CD4-positive, alpha-beta T cell treated with Interleukin-21 for 1 hour (primary cell): ENCODE measurements at places on chromosomes 7 and 10.
A peak's percentile ranks its signal among the peaks of the same experiment; 100 is the strongest.

DNA sequence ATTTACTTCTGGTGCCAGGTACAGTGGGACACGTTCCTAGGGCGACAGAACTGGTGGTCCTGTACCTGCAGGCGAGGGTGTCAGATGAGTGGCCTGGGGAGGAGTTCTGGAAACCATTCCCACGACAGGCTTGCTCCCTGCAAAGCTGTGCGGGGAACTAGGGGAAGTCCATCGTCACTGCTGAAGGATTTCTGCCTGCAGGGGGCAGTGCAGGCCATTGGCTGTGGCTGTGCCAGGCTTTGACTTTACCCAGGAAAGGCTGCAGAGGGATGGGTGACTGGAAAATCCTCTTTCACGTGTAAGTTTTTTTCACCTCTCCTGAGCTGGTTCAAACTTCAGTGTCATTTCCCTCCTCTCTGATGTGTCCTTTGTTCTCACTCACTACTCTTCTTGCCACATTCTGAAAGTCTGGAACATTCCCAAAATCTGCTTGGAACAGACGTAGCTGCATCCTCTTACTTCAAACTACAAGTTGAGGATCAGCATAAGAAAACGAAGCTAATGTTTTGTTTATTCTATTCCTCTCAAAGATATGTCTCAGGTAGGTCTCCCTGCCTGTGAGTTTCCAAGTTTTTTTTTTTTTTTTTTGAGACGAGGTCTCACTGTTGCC is 126.5 kb downstream of the SH2D4B start:
- DNase-seq = peak; percentile 28

GRCh38 chr7:3482147-3482921 is 181.3 kb downstream of the SDK1 start:
- DNase-seq = no peak

- DNase-seq = no peak
Measured at GRCh38 chr7:50863053-50863452, 80.4 kb upstream of the GRB10 start.

DNA sequence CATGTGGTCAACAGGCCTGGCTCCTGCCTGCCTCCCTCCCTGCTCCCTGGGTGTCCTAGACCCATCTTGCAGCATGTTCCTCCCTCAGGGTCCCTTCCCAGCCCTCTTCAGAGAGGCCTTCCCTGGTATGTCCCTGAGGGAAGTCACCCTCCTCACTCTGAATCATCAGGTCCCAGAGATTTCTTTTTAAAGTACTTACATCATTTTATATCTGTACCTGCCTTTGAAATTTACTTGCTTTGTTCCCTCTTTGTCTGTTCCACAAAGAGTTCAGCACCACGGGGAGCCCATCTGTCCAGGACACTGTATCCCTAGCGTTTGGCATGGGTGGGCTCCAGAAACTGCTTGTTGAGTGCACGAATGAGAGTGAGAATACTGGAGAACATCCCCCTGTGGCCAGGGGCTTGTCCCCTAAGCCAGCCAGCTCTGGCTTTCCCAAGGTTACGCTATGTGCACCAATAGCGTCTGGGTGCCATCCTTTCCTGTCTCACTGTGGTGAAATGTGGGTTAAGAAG is 50.6 kb upstream of the IGFBP3 start:
- DNase-seq = no peak

DNA sequence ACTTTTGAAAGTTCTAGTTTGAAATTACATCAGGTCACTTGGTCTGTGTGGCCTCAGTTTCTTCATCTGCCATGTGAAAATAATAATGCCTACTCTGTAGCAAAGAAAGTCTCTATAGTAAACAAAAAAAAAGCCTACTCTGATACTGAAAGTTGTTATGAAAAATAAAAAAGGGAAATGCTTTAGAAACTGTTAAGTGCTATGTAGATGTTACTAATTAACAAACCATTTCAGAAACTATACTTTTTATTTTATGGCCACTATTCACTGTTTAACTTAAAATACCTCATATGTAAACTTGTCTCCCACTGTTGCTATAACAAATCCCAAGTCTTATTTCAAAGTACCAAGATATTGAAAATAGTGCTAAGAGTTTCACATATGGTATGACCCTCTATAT is 50.6 kb downstream of the CFTR start:
- no peak for DNase-seq

GRCh38 chr7:137962875-137963507 is 38.9 kb downstream of the CREB3L2 start:
- DNase-seq = no peak

DNA sequence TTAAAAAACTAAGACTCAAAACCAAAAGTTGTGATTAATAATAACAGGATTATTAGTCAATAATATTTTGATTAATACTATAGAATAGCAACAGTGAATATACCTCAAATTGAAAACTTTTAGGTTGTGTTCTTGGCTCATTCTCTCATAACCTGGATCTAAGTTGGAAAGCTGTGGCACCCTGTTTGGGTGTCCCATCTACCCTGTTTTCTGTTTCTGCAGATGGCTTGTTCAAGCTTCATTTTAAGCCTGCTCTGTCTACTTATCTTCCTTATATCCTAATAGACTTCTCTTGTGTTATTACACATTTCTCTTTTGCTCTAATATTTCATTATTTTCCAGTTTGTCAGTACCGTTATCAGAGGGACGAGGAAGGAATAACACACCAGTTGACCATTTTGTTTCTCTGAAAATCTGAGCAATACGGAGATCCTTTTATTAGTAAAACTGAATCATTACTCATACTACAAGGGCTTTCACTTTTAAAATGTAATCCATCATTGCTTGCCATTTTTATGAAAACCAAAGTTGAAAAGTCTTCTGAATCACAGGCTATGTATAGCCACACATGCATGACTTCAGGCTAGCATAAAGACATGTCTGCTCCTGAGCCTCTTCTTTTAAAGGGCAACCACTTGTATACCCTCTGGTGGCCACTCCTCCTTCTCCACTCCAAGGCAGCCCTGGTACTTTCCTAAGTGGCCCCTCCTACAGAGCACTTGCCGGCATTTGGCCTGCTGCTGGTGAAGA is 22.3 kb downstream of the COX15 start:
- no peak for DNase-seq

DNA sequence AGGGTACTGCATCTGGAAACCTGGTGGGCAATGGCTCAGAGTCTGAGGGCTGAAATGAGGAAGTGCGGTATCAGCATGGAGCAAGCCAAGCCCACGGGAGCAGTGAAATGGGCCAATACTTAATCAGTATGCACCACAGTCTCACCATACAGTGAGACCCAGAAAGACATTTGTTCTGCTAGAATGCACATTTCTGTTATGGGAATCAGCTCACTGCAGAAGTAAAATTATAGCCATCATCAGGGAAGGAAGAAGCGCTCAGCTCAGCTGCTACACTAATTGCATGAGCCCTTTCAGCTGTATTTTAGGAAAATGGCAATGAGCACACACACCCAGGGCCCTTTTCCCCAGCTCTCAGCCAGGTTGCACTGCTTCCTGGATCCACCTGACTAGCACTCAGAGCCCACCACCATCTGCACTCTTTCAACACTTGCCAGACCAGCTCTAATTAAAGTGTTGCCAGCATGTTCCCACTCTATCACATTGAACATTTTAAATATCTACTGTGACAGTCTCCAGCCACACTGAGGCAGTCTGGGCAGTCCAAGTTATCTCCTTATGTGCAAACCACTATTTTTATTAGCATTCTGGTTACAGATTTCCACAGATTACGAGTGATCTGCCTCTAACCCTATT is 44.2 kb upstream of the PIK3AP1 start:
- no peak for DNase-seq

DNA sequence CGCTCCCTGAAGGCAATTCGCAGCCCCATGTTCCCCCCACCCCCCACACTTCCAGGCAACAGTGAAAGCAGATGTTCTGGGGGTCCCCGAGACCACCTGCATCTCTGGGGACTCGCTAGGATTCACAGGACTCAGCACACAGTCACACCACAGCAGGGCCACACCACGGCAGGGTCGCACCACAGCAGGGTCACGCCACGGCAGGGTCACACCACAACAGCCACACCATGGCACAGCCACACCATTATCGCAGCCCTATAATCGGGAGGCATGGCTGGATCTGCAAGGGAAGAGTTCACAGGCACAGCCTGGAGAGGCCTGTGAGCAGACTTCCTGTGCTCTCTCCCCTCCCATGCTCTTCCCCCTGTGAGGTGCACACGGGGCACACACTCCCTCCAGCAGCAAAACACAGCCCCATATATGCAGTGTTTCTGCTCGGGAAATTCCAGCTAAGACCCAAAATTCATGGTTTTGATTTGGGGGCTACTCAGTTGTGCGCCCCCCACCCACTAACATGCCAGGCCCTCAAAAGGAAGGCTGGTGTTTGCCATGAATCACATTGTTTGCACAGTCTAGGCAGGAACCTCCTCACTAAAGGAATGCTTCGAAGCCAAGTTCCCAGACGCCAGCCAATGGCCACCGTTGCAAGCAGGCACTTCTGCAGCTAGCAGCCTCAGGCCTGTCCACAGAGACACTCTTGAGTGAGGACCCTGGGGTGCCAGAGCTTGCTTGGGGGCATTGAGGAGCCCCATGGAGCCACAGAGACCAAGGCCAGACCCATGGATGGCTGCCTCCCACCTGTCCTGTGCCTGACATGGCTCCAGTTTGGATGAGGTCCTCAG is 7.0 kb upstream of the DPYSL4 start:
- DNase-seq = no peak

DNA sequence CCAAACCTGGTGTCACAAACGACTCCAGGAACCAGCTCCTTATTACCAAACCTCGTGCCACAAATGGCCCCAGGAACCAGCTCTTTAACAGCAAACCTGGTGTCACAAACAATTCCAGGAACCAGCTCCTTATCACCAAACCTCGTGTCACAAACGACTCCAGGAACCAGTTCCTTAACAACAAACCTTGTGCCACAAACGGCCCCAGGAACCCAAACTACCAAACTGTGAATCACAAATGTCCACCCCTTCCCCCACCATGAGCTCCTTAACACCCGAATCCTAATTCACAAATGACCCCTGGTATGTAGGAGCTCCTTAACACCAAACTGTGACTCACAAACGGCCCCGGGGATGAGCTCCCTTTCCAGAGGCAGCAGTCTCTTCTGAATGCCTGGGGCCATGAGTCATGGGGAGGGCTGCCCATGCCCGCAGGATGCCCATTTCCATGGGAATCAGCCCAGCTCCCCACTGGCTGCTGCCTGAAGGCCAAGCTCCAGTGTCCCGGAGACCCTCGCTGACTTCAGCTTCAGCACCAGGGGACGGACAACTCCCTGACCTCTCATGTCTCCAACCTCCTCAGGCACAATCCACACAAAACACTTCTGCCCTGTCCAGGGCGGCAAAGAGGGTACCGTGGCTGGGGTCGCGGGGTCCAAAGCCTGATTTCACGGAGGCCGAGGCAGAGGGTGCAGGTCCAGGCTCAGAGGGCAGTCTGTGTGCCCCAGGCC is 213.1 kb downstream of the ELFN1 start:
- DNase-seq = no peak

- no peak for DNase-seq
Measured at GRCh38 chr7:4151926-4152549, 530.1 kb upstream of the FOXK1 start.

- no peak for DNase-seq
Measured at GRCh38 chr7:30474893-30475292, 3.7 kb downstream of the NOD1 start.

- DNase-seq = no peak
Measured at GRCh38 chr10:86648704-86649427, 5.5 kb upstream of the OPN4 start.

DNA sequence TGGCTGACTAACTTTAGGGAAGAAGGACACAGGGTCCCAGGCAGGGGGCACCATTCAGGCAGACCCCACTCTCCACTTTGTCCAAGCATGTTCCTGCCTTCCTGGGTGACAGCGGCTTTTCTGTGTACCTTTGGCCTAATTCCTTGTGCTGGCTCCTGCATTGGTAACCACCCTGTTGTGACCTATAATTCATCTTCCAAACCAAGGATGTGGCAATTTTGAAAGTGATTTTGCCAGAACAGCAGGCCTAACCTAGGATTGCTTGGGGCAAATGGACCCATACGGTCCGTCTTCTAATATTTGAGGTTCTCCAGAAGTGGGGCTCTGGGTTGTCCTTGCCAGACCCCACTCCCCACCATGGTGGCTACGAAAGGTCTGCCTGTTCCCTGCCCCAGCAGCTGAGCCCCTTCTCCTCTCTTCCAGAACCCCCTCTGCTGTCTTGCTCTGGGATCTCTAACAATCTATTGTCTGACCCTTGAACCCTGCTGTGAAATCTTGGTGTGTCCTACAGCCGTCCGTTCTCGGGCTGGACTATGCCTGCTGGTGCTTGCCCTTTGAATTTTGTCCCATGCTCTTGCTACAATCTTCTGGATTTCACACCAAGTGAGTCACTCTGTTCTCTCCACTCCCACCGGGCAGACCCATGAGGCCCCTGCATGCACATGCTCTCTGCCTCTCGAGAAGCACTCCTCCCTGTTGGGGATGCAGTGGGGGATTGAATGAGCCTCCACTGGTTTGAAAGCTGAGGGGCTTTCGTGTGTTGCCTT is 316.0 kb downstream of the CXCL12 start:
- DNase-seq = no peak

- no peak for DNase-seq
Measured at GRCh38 chr7:24323961-24324480, 40.0 kb downstream of the NPY start.

GRCh38 chr10:33631991-33632390 is 297.5 kb upstream of the NRP1 start:
- DNase-seq = no peak

- DNase-seq = no peak
Measured at GRCh38 chr10:52213321-52213752, 100.7 kb upstream of the DKK1 start.

DNA sequence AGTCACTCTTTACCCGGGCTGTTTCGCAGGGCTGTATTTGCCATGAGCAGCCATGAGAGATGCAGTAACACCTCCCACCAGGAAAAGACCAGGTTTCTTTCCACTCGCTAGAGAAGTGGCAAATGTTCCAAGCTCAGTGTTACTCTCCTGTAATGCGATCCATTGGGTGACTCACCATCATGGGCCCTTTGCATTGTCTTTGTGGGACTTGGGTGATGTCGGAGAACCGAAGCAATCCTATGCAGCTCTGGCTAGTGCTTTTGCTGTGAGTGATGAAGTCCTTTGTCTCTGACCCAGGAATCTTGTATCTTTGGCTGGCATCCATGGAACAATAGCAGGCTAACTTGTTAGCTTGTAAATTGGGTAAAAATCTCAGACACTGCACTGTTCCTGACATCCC is 40.0 kb downstream of the GHRHR start:
- no peak for DNase-seq

DNA sequence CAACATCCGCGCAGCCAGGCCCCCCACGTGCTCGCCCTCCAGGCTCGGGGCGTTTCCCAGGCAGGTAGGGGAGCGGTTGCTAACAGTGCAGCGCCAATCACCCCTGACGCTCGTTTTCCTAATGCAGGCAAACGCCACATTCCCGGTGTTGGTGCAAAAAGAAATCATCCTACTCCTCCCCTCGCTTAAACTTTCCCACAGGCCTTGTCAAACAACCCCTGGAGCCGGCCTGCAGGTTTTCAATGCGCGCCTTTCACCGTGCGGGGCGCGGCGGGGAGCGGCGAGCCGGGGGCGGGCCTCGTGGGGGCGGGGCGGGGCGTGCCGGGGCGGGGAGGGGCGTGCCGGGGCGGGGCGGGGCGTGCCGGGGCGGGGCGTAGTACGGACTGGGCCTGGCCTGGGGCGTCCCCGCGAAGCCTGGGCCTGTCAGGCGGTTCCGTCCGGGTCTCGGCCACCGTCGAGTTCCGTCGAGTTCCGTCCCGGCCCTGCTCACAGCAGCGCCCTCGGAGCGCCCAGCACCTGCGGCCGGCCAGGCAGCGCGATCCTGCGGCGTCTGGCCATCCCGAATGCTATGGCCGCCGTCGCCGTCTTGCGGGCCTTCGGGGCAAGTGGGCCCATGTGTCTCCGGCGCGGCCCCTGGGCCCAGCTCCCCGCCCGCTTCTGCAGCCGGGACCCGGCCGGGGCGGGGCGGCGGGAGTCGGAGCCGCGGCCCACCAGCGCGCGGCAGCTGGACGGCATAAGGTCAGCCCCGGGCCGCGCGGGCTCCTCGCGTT is at the start of gene ECHDC3:
Gene ECHDC3 (plus strand): TSS at position 374 of the 770 bp plus-strand sequence. CDS start 195 bp downstream, at position 569.
- peak; percentile 20 for DNase-seq
